ENCODE measurements at places on chromosomes 13 and 19. TPM values are rescaled to one million over a fixed set of nuclear protein-coding genes. Genes with fewer than 3 reads are reported as not detected.

Gene FUZ
- total RNA-seq: 18.4 TPM

Gene METTL21C
- total RNA-seq: not detected

Gene TEX29
- total RNA-seq: not detected

Gene ACP4
- total RNA-seq: 0.49 TPM

Gene GPALPP1
- 33.5 TPM for total RNA-seq

Gene VPS36
- total RNA-seq: 86.0 TPM

Gene GDF15
- 0.57 TPM for total RNA-seq

- no peak for DNase-seq
Measured at GRCh38 chr19:16067205-16067938, 8.9 kb upstream of the TPM4 start.

DNA sequence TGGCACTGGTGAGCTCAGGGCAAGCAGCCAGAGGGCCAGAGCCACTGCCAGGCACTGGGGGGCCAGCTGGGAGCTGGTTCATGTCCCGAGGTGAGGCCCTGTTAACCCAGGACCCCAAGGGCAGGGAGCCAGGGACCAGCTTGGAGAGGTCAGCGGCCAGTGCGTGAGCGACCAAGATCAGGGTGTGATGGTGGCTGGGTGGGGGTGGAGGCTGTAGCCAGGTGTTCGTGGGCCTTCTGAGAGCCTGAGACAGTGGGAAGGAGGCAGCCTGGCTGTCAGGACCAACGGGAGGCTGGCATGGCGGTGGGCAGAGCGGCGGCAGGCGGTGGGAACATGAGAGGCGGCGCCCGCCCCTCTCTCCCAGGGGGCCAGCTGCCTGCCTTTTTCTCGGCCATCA is 8.1 kb upstream of the KPTN start:
- no peak for DNase-seq

DNA sequence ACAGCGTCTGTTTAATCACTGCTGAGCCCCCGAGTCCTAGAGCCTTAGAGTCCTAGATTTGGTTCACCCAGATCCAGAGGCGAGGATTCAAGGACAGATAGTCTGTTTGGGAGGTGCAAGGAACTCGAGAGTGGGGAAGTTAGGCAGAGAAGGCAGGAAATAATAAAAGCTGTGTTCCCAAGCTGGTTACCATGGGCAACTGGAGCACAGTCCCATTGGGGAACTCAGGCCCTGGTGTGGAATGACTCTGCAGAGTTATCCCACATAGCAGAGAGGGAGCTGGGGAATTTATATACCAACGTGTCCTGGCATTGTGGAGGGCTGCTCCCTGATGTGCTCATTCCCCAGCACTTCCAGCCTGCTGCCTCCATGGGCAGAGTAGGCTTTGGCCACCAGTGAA is 9.7 kb downstream of the IGSF23 start:
- DNase-seq: no peak

DNA sequence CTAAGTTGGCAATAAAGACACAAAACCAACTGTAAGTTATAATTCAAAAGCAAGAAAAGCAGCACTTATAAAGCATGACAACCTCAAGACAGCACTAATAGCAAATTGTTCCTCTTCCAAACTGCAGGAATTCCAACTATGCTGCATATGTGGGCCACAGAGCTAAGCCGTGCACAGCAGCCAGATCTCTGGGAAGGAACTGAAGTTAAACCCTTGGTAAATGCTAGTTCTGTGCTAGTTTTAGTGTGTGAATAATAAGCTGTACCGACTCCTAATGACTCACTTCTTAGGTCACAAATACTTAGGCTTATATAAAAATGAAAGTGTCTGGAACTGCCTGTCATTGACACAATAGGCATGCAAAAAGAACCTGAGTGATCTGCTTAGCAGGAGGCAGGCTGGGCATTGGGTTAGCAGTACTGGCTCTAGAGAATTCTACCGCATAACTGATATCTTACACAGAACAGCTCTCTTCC is 21.2 kb upstream of the GTF3A start:
- no peak for DNase-seq

DNA sequence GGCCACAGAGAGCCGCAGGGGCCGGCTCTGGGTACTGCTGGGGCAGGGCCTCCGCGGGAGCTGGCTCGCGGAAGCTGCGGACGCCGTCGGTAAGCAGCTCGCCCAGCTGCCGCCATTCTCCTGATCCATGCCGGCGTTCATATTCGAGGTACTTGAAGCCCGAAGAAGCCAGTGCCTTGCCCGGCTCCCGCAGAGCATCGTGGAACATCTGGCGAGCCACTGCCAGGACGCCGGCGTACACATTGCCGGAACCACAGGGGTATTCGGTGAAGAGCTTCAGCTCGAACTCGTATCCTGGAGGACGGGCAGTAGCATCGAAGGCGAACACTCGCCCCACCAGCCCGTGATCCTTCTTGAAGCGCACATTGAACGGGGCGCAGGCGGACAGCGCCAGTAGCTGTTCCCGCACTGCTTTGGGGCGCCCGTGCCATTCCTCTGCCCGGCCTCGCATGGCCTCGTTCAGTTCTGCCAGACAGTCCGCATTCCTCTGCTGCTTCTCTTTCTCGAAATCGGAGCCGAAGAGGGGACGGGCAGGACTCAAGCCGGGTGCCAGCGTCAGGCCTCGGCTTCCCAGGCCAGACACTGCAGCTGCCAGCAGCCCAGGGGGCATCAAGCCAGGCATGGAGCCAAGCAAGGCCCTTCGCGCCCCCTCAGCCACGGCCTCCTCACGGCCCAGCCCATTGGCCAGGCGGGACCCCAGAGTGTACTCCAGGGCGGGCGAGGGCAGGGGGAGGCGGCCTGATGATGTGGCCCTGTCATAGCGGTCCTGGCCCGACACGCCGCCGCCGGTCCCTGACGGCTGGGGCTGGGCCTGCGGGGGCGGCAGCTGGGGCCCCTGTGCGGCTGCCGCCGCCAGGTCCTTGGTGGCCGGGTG is 1.0 kb downstream of the IRF2BP1 start:
- DNase-seq: no peak

DNA sequence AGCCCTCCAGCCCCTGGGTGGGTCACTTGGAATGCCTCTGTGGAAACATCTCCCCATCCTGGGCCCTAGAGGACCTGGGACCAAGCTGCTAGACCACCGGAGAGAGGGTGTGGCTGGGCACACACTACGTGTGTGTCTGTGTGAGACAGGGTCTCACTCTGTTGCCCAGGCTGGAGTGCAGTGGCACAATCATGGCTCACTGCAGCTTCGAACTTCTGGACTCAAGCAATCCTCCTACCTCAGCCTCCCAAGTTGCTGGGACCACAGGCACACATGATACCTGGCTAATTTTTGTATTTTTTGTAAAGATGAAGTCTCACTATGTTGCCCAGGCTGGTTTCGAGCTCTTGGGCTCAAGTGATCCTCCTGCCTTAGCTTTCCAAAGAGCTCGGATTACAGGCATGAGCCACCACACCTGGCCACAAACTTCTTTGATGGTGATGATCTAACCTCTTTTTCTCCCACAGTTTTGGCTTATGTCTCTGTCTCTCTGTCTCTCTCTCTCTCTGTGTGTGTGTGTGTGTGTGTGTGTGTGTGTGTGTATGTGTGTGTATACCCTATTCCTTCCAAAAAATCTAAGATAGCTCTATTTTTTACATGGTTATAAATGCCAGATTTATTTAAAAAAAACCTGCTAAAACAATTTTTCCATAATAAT is 32.1 kb upstream of the SLC7A9 start:
- no peak for DNase-seq

DNA sequence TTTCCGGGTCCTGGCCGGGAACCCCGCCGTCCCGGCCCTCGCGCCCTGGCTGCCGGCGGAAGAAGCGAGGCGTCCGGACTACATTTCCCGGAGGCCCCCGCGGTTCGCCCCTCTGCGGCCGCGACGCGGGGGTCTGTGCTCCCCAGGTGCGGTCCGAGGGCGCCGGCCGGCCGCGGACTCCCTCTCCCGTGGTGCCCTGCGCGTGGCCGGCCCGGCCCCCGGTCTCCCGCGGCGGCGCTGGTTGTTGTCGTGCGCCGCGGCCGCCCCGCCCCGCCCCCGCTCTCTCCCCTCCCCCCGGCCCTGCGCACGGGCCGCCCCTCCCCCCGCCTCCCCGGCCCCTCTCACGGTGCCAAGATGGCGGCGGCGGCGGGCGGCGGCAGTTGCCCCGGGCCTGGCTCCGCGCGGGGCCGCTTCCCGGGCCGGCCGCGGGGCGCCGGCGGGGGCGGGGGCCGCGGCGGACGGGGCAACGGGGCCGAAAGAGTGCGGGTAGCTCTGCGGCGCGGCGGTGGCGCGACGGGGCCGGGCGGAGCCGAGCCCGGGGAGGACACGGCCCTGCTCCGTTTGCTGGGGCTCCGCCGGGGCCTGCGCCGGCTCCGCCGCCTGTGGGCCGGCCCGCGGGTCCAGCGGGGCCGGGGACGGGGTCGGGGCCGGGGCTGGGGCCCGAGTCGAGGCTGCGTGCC is at the start of gene KMT2B:
Gene KMT2B, plus strand, starts transcription at position 339 of the 680 bp plus-strand sequence. Its CDS starts 16 bp downstream, at position 355.
- no peak for DNase-seq

DNA sequence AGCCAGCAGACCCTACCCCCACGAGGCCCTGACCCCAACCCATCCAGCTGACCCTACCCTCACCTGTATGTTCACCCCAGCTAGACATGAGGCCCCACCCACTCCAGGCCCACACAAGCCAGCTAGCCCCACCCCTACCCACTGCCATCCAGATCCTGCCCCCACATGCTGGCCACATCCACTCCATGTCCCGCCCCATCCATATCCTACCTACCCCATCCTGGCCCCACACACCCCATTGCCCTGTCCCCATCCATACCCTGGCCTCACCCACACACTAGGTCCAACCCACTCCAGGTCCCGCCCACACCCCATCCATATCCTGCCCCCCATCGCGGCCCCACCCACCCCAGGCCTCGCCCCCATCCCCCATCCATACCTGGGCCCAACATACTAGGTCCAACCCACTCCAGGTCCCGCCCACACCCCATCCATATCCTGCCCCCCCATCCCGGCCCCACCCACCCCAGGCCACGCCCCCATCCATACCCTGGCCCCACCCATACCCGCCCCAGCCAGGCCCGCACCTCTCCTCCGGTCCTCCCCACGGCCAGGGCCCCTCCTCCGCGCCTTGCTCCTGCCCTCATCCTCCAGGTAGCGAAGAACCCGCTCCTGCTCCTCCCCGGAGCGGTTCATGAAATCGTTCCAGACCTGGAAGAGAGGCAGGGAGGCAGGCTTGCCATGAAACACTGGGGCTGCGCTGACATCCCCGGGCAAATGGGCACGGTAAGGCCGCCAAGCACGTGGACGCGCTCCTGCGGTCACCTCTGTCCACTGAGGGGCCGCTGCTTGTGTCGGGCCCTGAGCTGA is 7.2 kb downstream of the RNU6-9 start:
- no peak for DNase-seq
